Right forelimb (tissue), 1 donor: ENCODE measurements at places on chromosomes 13 and 19.
A peak's percentile ranks its signal among the peaks of the same experiment; 100 is the strongest.

- no peak for DNase-seq
Measured at GRCh38 chr19:51025401-51025800, 1.0 kb downstream of the KLK11 start.

DNA sequence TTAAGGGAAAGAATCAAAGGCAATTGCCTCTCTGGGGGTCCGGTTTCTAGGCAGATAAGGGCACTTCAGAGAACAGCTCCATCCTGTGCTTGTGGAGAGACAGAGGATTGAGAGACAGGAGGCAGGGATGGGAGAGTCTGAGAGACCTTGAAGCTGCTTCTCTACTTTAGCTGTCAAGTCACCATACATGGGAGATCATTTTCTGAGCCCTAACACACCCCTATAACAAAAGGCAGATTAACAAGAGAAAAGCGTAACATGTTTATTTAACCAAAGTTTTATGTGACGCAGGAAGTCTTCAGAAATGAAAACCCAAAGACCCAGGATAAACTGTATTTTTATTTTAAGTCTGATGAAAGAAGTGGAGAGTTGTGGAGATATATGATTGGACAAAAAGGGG, 48.4 kb downstream of the CBY2 start:
- DNase-seq = no peak

DNA sequence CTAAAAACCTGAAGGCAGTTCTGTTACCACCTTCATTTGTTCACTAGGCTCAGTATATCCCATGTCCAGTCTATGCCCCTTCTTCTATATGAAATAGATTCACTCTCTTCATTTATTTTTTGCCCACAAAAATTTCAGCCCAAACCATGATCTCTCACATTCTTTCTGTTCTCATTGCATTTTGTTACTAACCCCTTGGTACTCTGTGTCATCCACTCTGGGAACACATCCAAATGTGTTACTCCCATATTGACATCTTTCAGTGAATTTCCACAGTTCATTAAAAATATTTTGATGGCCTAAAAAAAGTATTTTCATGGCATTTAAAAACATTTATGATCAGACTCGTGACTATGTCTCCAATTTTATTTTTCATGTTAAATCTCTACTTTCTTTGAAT, 378.9 kb downstream of the SLITRK1 start:
- no peak for DNase-seq

- DNase-seq = peak; percentile 90
Measured at GRCh38 chr19:18292810-18293641, 11.6 kb upstream of the JUND start.

DNA sequence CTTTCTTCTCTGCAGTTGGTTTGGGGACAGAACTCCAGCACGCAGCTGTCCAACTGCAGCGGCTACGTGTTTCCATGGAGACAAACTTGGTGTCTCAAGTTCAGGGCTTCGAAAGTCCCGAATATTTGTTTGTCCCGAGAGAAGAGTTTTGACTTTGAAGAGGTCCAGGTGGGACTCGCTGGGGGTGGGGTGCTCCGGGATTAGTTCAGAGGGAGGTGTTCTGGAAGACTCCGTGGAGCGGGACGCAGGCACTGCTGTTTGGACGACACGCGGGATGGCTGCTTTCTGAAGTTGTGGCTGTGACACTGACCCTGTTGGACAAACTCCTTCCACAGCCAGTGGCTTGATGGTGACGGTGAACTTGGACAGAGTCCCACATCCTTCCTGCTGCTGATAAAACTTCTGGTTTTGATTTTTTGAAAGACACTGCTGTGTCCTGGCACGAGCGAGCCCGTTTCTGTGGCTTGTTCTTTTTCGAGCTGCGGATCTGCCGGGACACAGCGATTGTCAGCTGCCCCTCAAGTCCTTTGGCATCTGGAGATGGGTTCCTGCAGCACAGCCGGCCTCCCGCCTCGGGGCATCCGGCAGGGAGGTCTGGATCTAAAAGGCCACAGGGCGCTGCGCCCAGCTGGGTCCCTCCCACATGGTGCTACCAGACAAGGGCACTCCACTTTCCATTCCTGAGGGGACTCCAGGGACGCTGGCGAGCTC, 15.9 kb upstream of the RANBP3 start:
- peak; percentile 61 for DNase-seq

DNA sequence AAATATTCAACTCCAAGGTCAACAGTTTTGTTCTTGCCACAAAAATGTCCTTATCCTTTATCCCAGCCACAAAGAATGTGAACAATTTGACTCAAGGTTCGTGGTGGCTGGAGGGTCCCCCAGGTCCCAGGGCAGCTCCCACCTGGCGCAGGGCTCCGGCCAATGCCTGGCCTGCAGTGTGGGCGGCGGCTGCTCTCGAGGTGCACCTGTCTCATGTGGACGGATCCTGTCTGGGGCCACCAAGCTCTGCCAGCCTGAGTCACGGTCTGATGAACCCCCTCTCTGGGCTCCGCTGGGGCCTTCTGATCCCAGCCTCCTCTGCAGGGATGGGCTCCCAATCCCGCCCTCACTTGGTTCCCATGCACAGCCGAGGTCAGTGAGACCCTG, 49.4 kb downstream of the GAS6 start:
- DNase-seq = no peak

DNA sequence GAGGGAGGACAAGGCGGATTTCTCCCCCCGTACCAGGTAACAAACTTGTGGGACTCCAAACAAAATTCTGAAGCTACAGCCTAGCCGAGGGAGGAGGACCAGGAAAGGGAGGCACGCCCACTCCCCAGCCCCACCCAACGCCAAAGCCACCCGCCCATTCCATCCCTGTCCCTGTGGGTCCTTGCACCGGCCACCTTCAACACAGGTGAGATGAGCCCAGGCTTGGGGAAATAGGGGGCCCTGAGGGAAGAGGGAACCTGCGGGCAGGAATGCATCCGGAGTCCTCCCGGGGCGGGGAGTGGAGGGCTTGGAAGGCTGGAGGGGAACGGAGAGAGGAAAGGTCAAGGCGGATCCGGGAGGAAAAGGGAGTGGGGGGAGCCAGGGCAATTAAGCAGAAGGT, at the start of gene BEST2:
BEST2 (plus strand) TSS at position 157 of the 400 bp plus-strand sequence. CDS start 802 bp downstream, outside the sequence.
- no peak for DNase-seq

- no peak for DNase-seq
Measured at GRCh38 chr13:83019986-83020385, 862.3 kb downstream of the SLITRK1 start.

GRCh38 chr19:36421749-36422481, 3.5 kb upstream of the ZFP82 start:
- no peak for DNase-seq

DNA sequence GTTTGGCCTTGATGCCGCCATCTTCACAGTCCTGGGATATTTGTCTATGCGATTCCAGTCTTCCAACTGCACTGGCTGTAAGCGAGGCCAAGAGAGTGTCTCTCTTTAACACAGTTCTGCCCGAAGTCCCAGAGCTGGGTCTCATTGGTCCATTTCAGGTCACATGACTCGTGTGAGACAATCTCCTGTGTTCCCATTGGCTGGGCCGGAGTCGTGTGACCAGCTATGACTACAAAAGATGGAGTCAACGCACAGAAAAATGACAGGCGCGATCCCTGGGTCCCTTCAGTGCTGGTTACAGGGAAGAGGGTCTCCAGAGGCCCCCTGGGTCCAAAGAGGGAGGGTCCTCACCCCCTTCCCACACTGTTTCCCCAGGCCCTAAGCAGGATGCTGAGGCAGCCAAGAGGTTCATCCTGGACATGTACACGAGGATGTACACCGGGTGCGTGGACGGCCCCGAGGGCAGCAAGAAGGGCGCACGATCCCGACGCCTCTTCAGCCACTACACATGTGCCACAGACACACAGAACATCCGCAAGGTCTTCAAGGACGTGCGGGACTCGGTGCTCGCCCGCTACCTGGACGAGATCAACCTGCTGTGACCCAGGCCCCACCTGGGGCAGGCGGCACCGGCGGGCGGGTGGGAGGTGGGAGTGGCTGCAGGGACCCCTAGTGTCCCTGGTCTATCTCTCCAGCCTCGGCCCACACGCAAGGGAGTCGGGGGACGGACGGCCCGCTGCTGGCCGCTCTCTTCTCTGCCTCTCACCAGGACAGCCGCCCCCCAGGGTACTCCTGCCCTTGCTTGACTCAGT, 15.9 kb upstream of the S1PR4 start:
- DNase-seq = no peak

DNA sequence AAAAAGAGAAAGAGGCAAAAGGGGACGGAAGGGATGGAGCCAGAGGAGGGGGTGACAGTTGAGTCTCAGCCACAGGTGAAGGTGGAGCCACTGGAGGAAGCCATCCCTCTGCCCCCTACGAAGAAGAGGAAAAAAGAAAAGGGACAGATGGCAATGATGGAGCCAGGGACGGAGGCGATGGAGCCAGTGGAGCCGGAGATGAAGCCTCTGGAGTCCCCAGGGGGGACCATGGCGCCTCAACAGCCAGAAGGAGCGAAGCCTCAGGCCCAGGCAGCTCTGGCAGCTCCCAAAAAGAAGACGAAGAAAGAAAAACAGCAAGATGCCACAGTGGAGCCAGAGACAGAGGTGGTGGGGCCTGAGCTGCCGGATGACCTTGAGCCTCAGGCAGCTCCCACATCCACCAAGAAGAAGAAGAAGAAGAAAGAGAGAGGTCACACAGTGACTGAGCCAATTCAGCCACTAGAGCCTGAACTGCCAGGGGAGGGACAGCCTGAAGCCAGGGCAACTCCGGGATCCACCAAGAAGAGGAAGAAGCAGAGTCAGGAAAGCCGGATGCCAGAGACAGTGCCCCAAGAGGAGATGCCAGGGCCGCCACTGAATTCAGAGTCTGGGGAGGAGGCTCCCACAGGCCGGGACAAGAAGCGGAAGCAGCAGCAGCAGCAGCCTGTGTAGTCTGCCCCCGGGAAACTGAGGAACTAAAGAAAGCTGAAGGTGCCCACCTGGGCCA, 2.5 kb downstream of the POLR1G start:
- DNase-seq = no peak

DNA sequence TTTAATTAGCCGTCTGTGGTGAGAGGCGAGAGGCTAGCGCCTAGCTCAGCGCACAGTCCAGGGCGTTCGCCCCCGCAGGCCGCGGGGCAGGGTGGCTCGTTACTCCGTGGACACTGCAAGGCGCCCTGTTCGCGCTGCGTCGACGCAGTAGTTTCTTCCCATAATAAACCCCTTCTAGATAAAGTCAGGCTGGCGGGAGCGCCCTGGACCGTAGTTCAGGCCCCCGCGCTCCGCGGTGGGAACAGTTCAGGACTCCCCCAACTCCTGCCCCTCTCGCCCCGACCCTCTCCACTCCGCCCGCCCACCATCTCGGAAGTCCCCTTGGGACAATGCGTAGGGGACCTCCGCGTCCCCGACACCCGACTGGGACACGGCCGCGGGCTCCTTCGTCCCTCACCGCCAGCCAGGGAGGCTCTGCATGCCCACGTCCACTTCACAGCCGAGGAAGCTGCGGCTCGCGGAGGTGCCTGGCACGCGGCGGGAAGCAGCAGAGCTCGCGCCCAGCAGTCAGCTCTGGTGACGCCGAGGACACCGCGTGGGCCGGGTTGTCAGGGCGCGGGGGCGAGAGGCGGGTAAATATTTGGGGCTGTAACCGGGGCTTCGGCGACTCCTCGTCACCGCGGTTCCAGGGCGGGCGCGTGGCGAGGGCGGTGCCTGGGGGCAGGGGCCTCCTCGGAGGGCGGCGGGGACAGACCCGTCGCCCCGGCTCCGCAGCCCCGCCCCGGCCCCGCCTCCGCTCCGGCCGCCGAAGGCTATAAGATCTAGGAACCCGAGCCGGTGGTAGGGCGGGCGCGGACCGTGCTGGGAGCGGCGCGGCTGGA, at the start of gene RGCC:
RGCC (plus strand) TSS at position 783 of the 821 bp plus-strand sequence. CDS start 158 bp downstream, outside the sequence.
- DNase-seq = peak; percentile 87

- no peak for DNase-seq
Measured at GRCh38 chr13:45826731-45827130, 24.8 kb downstream of the SIAH3 start.

DNA sequence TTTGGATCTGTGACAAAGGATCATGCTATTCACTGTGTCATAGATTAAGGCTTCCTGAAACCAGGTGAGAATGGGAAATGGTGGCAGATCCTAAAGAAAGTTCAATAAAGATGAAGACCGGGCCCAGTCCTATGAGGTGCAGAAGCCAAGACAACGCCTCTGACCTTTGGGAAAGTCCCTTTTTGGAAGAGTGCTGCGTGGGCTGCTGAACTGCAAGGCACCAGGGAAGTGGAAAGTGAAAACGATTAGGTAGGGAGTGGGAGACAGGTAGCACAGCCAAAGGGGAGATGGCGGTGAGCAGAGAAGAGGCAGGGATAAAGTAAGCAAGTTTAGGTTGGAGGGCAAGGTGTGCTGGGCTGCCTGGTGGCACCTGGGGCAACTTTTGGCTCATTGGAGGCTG, 16.3 kb downstream of the MBNL2 start:
- no peak for DNase-seq

DNA sequence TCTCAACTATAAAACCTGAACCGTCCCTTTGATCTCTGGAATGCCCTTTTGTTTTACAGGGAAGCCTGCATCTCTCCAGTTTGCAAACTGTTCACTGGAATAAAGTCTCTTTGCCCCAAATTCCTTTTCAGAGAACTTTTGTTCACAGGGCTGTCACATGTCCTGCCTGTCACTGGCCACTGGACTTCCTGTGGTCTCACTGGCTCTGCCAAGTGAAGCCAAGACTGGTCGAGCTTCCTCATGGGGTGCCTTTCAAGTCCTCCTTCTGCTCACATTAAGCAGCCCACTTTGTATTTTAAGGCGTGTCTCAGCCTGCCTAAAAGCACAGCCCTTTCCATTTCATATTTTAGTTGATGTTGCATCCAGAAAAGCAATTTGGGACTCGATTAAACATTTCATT, 215.7 kb downstream of the KATNAL1 start:
- no peak for DNase-seq

DNA sequence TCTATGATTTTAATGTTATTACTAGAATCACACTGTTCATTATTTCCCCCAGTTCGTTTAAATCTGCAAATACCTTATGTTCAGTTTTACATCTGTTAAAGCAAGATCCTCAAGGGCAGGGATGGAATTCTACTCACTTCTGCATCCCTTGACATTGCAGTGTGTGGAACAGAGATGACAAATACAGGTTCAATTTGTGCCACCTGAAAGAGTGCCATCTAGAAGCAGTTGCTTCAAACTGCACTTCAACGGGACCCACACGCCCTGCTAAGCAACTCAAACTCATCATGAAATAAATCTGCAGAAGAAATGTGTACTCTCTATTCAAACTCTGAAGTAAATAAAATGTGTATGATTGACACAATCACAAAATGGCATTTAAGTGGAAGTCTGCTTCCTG, 44.5 kb downstream of the RUBCNL start:
- DNase-seq = no peak
